ENCODE measurements at places on chromosomes 16 and 17. TPM values are rescaled to one million over a fixed set of nuclear protein-coding genes. Genes with fewer than 3 reads are reported as not detected.

Gene RNF222
- total RNA-seq: not detected

Gene MMP15
- total RNA-seq: 14.8 TPM

Gene TPSG1
- total RNA-seq: not detected

Gene TNP2
- total RNA-seq: not detected

Gene KRTAP4-3
- total RNA-seq: not detected

Gene ATAD5
- 2.2 TPM for total RNA-seq

Gene TEKT1
- total RNA-seq: not detected

Gene HNF1B
- total RNA-seq: 15.6 TPM

Gene PPY
- not detected for total RNA-seq

Gene VMO1
- not detected for total RNA-seq

Gene SLC6A2
- not detected for total RNA-seq

Gene MMP2
- 1,246 TPM for total RNA-seq

Gene TVP23A
- total RNA-seq: 0.34 TPM

Gene MYCBPAP
- 0.99 TPM for total RNA-seq

Gene SETD1A
- total RNA-seq: 15.4 TPM

Gene CLN3
- 26.0 TPM for total RNA-seq

Gene ARL5C
- total RNA-seq: not detected

Gene SCNN1G
- not detected for total RNA-seq

Gene MYH3
- total RNA-seq: 1.9 TPM

Gene PLA2G10
- total RNA-seq: not detected

Gene KRT13
- total RNA-seq: not detected

Gene CD300LB
- not detected for total RNA-seq
